Stimulated activated CD8-positive, alpha-beta memory T cell treated with anti-CD3 and anti-CD28 coated beads, Interleukin-4, amount 100 ng/mL, for 1 hour (primary cell): ENCODE measurements at places on chromosomes 16 and 17.

DNA sequence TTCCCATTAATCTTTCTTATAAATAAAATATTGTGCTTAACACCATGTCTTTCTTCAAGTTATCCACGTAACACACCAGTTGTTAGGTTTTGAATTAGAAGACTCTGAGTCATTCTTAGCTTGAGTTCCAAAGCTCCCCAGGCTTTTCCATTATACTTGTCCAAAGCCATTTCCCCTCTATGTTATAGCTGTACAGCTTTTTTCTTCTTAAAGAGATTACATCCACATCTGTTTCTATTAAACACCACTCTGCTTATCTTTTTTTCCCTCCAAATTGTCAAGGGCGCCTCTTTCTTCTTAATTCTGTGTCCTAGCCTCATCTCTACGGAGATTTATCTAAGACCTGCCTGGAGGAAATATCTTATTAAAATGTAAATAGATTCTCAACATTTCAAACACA lies 139.4 kb upstream of the CPHXL start:
- no peak for DNase-seq

GRCh38 chr17:6259899-6260298 lies 175.0 kb downstream of the AIPL1 start:
- no peak for DNase-seq

DNA sequence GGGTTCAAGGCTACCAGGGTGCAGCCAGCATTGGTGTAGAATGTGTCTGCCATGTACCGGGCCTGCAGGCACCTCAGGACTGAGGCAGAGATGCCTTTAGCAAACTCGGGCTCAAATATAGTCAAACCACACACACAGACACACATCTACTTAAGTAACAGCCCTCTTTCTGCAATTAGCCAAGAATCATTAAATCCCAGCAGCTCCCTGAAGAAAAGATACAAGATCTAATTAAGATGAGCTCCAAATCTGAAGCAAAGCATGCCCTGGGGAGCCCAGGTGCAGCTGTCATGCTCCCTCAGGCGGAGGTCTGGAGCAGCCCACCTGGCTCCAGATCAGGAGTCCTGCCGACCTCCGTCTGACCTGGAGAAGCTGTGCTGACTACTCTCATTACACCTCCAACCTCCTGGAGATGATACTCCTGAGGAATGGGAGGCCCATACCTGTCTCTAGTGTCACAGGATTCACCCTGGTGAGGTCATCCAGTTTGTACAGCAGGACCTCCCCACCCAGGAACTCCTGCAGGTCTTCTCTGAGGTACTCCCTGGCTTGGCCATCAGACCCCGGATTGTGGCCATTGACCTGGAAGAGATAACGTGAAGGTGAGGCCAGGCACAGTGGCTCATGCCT lies 6.9 kb downstream of the MYO19 start:
- no peak for DNase-seq

DNA sequence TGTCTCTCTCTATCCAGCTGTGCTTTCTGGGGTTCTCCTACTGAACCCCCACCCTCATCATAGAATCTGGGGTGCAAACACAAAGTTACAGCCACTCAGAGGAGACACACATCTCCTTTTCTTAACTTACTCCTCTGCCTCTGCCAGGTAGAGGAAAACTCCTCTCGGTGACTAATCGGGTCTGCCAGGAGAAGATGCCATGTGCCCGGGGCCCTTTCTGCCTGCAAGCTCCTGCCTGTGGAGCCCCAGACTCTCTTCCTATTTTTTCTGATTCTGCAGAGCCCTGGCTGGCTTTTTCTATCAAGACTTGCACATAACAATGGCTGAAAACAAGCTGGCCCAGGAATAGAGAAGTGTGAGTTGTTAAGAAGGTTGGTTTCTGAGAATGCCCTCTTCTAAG lies 10.4 kb downstream of the SLC6A4 start:
- no peak for DNase-seq

DNA sequence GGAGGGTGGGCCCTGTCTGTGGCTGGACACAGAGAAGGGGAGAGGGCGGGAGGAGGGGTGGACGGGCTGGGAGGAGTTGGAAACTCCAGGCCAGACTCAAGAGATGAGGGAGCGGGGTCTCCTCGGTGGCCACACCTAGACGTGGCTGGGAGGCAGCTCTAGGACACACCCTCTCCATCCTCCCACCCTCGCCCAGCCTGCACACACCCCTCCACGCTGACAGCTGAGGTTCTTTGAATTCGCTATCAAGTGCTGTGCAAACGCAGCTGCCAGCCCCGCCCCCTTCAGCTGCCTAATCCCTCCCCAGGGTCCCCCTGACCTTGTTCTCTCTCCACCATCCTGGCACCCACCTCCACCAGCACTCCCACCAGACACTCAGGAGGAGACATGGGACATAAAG lies 48.7 kb downstream of the DNAH17 start:
- DNase-seq = no peak

GRCh38 chr17:66431910-66432309 lies 129.5 kb downstream of the PRKCA start:
- DNase-seq = no peak

- DNase-seq = no peak
These were observed 152.3 kb downstream of the PCTP start for GRCh38 chr17:55903028-55903690.

GRCh38 chr16:66503030-66503429 lies 46.9 kb downstream of the TK2 start:
- DNase-seq = no peak

DNA sequence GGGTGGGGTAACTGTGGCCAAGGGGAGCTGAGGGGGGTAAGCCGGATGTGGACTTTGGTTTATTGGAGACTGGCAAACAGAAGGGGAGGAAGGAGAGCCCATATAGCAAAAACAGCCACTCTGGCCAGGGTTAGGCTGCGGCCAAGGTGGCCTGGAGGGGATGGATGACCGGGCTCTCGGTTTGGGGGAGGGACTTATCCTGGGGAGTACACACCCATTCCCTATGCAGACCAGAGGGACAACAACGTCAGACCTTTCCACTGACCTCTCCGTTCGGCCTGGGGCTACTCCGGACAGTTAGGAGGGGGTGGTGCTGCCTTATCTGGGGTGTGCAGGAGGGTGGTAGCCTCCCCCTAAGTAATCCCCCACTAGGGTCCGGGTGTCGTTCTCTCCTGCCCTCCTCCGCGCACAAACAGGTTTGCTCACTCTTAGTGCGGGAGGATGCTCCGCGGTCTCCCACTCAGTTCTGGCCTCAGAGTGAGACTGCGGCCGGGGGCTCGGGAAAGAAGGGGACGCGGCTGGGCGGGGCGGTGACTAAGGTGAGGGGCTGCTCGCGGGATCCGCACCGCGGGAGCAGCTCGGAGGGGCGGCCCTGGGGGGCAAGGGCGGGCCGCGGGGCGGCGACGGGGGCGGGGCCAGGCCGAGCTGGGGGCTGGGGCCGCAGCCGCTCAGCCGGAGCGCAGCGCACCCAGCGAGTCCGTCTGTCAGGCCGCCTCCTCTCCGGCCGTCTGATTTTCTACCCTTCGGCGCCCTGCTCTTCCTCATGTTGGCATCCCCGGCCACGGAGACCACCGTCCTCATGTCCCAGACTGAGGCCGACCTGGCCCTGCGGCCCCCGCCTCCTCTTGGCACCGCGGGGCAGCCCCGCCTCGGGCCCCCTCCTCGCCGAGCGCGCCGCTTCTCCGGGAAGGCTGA lies at the start of gene WNK4:
TSS of gene WNK4 (plus strand) at position 675 of the 915 bp plus-strand sequence. CDS start at position 764, 89 bp downstream.
- DNase-seq = no peak

GRCh38 chr17:64063766-64064224 lies 43.4 kb upstream of the ICAM2 start:
- no peak for DNase-seq

DNA sequence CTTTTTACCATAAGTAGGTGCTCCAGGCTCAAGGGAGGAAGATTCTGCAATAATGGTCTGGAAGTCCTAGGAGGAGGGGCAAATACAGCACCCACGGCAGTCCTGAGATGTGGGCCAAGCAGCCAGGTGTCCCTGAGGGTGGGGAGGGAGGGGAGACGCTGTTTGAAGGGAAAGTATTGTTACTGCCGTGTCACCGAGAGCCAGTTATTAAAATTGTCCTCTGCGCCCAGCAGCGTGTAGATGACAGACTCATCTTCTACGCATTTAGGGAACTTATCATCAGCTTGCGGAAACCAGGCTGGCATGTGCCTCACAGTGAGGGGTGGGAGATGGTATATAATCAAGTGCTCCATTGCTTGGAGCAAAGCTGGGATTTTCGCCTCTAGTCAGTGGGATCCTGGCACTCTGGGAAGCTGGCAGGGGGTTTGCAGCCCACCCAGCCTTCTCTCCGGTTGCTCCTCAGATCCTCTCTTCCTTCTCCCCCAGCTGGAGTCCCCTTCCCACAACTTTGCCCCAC lies 104.6 kb downstream of the OR1D5 start:
- no peak for DNase-seq

DNA sequence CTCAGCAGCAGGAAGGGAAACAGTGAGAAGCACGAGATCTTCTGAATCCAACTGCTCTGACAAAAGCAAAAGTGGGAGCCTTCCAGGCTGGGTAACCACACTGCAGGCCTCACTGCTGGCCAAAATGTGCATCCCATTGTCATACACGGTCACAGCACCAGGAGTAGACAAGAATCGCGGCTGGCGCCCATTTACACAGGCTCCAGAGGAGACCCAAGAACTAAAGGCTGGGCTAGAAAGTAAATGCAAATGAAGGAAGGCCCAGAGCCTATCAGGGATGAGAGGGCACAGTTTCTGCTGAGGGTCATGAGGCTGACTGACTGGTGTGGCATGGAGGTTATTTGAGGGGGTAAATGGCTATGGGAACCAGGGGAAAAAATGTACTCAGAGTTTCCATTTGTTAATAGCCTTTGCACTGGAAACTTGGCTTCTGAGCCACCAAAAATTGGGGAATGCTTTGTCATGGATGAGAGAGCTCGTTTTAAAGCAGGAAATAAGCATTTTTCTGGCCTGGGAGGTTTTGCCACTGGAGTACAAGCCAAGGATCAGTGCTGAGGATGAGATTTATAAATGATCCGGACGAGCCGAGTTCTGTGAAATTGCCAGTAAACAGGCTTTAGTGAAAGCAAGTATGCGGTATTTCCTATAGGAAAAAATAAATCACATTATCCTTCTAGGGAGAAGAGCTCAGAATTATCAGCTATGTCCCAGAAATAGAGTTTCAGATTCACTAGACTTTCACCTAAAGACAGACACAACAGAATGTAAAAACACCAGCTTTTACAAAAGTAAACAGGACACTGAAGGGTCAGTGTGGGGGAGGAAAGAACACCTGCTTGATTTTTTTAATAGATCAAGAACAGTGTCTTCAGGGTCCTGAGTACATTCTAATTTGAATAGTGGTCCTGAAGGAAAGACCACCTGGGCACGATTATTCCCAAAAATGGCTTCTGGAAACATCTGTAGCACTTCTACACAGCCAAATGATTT lies 66.9 kb upstream of the GSG1L start:
- DNase-seq = no peak

- peak; percentile 24 for DNase-seq
These were observed 43.8 kb upstream of the DHX40 start for GRCh38 chr17:59521465-59522126.
